ENCODE measurements at places on chromosomes 16 and 17. TPM values are rescaled to one million over a fixed set of nuclear protein-coding genes. Genes with fewer than 3 reads are reported as not detected.

The HBQ1 gene
- not detected for total RNA-seq

The PRDM7 gene
- not detected for total RNA-seq

The DLX4 gene
- 1.2 TPM for total RNA-seq

The CPHXL2 gene
- not detected for total RNA-seq

The CD300C gene
- not detected for total RNA-seq

The AGRP gene
- total RNA-seq = not detected

The TEKT5 gene
- total RNA-seq = 1.0 TPM

The KRTAP4-6 gene
- not detected for total RNA-seq

The TOP3A gene
- 30.2 TPM for total RNA-seq

The C16orf92 gene
- total RNA-seq = not detected

The SMTNL2 gene
- 174 TPM for total RNA-seq

The CX3CL1 gene
- total RNA-seq = 4.2 TPM

The GRIN2C gene
- total RNA-seq = 1.6 TPM

The HS3ST3A1 gene
- not detected for total RNA-seq

The TBX2 gene
- 10.5 TPM for total RNA-seq

The CCDC92B gene
- total RNA-seq = 0.21 TPM

The TLCD3A gene
- total RNA-seq = 9.7 TPM

The BRIP1 gene
- 6.5 TPM for total RNA-seq

The PRAC1 gene
- total RNA-seq = not detected

The ST6GALNAC1 gene
- total RNA-seq = 1.7 TPM

The CLEC3A gene
- total RNA-seq = not detected

The GRB7 gene
- 11.4 TPM for total RNA-seq

The PEMT gene
- total RNA-seq = 31.4 TPM

The HSPB9 gene
- total RNA-seq = not detected

The COA3 gene
- 50.7 TPM for total RNA-seq

The CRISPLD2 gene
- 40.8 TPM for total RNA-seq

The SLC35B1 gene
- total RNA-seq = 41.6 TPM
